NCI-H1417 (cell line): ENCODE measurements at places on chromosomes 11 and 22.

GRCh38 chr11:80584661-80585060, 1143.8 kb upstream of the TENM4 start:
- DNase-seq, result no peak

GRCh38 chr22:20509344-20510047, 2.1 kb downstream of the MED15 start:
- DNase-seq, result no peak

GRCh38 chr11:72787216-72788104, 6.4 kb downstream of the STARD10 start:
- DNase-seq, result peak; percentile 90

- peak; percentile 35 for DNase-seq
Observed at GRCh38 chr22:50139843-50140415, 30.6 kb upstream of the PANX2 start.

GRCh38 chr22:40423310-40423688, 52.9 kb downstream of the SGSM3 start:
- no peak for DNase-seq

- DNase-seq, result no peak
Observed at GRCh38 chr11:86509588-86509974, 134.9 kb downstream of the CCDC81 start.

DNA sequence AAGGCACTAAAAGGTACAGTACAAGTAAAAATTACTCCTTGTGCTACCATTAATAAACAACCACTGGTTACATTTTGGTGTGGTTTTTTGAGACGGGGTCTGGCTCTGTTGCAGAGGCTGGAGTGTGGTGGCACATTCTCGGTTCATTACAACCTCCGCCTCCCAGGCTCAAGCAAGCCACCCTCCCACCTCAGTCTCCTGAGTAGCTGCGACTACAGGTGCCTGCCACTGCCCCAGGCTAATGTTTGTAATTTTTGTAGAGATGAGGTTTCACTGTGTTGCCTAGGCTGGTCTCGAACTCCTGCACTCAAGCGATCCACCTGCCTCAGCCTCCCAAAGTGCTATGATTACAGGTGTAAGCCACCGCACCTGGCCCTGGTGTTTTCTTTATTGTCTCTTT, 20.8 kb downstream of the TAF1D start:
- DNase-seq, result no peak

GRCh38 chr11:105490333-105490732, 119.5 kb upstream of the GRIA4 start:
- no peak for DNase-seq

GRCh38 chr11:116653206-116653605, 119.6 kb downstream of the BUD13 start:
- no peak for DNase-seq

DNA sequence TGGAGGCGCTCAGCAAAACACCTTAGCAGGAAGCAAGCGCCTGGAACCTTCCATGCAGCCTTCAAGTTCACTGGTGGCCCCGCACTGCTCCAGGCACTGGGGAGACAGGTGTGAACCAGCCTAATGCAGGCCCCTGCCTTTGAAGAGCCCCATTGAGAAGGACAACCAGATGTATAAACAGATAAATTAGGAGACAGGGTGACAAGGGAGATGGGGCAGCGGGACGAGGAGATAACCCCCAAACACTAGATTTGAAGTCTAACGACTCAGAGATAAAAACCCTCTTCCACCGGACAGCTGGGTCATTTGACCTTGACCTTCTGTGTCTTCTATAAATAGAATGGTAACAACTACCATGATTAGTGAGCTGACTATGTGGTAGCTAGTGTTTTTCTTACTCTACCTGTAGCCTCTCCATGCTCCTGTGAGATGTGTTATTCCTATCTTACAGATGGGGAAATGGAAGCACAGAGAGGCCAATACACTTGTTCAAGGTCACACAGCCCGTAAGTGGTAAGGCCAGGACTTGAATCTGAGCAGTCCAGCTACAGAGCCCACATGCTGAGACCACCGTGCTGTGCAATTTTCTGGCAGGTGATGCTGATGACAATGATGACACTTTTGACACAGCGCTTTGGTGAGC, 2.0 kb upstream of the PDGFB start:
- no peak for DNase-seq

GRCh38 chr11:122751292-122752070, 86.8 kb upstream of the CRTAM start:
- peak; percentile 84 for DNase-seq

- DNase-seq, result no peak
Observed at GRCh38 chr22:48745842-48746788, 1081.6 kb downstream of the BRD1 start.

DNA sequence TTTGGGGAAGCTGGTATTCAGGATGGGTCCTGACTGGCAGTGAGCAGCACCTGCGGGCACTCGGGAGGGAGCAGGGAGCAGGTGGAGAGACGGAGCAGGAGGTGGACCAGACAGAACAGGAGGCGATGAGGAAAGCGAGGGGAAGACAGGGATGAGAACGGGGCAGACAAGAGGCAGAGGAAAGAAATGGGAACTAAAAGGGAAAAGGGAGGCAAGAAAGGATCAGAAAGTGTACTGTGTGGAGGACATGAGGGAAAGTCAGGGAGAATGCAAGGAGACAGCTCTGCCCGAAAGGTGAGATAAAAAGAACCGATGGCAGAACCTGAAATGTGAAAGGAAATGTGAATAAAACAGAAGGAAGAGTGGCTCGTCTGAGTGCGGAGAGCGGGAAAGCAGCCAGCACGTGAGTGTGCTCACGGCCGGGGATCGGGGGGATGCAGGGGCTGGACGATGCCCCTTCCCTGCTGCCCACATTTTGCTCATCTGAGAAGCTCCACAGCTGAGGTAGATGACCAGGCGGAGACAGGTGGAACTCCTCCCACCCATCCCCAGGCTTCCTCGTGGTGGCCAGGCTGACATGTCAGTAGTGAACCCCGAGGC, 494.4 kb upstream of the B3GAT1 start:
- no peak for DNase-seq

DNA sequence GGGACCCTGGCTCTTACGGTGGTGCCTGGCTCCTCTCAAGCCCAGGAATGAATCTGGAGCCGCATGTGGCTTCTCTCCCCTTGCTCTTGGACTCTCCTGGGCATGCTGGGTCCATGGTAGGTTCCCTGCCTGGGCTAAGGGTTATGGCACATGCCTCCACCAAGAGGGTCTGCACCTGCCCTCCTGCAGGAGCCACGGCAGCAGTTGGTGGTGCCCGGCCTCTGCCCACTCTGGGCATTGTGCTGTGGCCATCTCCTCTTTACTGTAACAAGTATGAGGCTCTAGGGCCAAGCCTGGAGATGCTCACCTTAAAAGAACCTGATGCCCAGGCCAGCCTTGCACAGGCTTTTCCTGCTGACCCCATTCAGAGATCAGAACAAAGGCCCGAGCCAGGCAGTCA, 104.0 kb upstream of the PITPNB start:
- DNase-seq, result no peak

GRCh38 chr22:42645341-42645937, 3.8 kb downstream of the CYB5R3 start:
- DNase-seq, result no peak

DNA sequence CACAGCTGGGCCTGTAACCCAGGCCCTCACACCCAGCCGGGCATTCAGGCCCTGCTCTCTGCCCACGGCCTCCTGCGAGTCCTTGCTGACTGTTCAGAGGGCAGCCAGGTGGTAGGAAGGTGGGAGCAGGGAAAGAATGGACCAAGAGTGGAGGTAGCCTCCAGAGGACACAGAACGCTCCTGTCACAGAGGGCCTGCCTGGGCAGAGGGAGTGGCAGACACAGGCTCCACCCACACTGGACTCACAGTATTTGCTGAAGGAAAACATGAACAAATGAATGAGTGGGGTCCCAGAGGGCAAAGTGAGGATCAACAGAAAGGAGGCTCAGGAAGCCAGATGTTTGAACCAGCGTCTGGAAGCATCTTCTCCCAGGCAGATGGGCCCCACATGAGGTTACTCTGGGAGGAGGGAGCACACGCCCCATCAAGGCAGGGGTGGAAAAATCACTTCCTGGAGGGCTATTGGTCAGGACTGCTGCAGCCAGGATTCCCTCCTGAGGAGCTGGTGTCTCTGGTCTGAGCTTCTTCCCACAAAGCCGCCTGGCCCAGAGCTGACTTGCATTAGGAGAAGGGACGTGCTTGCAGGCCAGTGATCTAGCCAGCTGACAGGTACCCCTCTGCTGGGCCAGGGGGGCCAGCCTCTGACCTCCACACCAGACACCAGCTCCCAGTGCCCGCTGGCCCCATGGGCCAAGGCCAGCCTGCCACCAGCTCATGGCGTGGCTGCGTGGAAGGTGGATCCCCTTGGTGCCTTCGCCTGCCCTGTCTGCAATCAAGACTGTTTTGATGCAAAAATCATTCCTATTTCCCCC, 84.0 kb downstream of the THAP12 start:
- DNase-seq, result no peak

DNA sequence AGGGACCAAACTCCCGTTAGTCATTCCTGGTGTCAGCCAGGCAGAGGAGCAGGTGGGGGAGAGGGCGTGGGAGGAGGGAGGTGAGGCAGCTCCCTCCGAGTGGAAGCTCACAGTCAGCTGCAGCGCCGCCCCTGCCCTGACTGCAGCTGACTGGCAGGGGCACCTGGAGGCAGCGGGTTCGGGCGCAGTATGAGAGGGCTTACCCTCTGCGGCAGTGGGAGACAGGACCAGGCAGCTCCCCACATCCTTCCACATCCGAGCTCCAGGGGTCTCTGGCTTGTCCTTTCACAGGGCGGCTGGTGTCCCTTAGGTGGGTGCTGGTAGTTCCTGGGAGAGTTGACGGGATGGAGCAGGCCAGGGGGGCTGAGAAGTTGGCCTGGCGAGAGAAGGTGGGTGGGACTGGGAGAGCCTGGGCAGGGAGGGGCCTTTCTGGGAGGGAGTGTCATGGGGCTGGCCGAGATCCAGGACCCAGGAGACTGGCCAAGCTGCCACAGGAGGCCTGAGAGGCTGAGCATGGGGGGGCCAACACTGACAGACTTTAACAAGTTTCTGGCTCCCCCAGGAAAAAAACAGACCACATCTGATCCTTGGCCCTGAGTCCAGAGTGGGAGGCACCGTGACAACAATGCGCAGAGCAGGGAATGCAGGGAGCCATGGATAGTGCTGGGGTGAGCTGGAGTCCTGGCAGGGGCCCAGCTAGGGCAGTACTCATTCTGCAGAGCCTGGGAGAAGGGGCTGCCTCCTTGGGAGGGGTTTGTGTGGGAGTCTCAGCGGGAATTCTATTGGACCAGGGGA, 4.9 kb downstream of the ADORA2A start:
- DNase-seq, result no peak

DNA sequence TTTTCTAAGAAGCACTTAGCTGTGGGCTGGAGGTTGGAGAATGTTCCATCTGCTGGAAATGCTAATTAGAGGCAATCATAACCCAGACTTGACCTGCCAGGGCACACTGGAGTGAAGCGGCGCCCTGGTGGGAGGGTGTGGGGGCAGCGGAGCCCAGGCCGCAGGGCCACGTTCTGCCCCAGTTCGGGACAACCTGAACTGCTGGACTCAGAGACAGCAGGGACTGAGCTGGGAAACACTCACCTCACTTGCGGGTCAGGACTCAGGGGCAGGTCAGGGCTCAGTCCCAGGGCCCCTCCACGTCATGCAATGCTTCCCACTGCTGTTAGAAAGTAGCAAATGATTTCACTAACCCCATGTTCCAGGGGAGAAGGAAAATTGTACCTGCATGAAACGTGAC, 316.4 kb downstream of the NTM start:
- no peak for DNase-seq

DNA sequence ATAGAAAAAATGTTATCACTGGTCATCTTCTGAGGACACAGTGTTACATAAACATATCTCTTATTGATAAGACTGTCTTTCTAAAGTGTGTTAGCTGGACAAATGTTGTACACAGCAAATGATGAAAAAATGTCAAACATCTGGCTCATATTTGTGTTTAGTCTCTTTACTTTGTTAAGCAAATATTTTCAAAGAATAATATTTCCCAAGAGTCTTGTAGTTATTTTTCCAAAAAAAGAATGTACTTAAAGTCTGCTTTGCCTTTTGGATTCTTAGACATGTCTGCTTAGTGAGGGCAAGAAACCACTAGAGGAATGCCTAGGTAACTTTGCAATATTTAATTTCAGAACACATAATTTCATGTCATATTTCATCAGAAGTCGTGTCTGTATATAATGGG, 23.9 kb upstream of the CCDC179 start:
- no peak for DNase-seq

GRCh38 chr11:3167143-3168119, 2.3 kb upstream of the OSBPL5 start:
- no peak for DNase-seq

GRCh38 chr11:35932681-35933319, 11.1 kb upstream of the LDLRAD3 start:
- DNase-seq, result no peak

GRCh38 chr11:73236854-73237253, 18.8 kb downstream of the P2RY2 start:
- peak; percentile 19 for DNase-seq

- no peak for DNase-seq
Observed at GRCh38 chr11:132240374-132240773, 870.0 kb downstream of the NTM start.

DNA sequence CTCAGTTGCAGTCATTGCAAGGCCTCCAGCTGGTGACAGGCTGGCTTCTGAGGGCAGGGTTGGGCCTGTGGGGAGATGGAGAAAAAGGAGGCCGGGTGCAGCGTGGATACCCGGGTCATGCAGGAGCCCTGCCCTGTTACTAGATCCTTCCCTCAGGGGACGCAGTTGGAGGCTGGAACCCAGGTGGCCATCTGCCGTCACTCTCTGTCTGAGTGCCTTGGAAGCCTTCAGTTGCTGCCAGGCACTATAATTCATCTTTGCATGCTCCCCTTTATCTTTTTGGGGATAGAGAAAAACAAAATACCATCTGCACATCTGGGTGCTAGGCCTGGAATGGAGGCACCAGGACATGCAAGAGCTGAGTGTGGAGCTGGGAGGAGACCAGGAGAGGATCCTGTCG, 82.7 kb downstream of the TP53I11 start:
- DNase-seq, result no peak

DNA sequence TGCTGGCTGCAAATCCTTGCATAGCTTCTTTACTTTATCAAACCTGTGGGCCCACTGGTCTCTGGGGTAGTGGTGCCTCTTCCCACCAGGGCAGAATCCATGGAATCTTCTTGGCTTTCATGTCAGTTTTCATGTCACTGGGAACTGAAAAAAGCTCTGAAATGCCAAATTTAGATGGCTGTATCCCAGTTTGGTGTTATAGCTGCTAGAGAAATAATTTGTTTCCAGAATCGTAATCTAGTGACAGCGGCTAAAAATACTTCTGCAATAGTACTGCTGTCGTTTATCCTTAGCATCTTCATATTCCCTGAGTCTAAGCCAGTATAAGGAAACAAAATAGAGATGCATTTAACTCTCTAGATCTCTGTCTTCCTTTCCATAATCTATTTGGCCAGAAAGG, 983.4 kb upstream of the FAT3 start:
- no peak for DNase-seq

DNA sequence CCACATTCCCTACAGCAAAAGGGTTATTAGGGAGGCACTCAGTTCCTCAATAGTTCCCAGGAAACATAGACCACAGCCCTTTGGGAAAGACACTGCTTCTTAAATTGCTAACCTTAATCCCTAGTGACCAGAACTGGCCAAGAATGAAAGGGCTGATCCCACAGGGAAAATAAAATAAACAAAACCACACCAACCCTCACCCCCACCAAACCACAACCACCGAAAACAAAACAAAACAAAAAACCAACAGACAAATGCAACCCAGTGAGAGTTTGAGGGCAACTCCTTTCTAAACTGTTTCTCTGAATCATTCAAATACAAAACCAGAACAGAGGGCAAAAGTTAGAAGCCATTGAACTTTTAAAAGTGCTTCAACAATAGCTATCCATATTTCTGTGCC, 57.2 kb downstream of the NAV2 start:
- no peak for DNase-seq
